ENCODE measurements at places on chromosomes 2 and 18.

GRCh38 chr18:8381821-8382459 lies 227.3 kb upstream of the RAB12 start:
- no peak for DNase-seq

- no peak for DNase-seq
These were observed 76.7 kb upstream of the SNTG2 start for GRCh38 chr2:873651-874580.

DNA sequence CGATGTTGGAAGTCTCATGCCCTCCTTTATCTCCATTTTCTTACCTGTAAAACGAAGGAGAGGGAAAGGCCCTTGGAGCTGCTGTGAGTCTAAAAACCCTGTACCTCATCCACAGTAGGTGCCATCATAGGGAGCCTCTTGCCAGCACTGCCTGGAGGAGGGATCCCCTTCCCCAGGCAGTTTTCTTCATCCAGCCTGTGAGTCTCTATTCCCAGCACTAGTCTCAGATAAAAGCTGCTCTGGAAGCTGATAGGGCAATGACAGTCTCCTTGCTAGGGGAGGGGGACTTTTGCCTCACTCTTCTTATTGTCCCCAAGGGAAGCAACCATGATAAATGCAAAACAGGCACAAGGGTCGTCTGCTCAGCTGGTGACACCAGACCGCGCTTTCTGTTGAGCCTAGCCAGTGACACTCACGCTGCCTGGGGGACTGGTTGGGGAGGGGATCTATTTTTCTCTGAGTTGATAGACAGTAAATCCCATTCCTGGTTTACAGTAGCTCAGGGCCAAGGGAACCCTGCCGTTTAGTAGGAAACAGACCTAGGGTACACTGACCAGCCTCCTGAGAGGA lies 139.5 kb upstream of the NABP1 start:
- no peak for DNase-seq

DNA sequence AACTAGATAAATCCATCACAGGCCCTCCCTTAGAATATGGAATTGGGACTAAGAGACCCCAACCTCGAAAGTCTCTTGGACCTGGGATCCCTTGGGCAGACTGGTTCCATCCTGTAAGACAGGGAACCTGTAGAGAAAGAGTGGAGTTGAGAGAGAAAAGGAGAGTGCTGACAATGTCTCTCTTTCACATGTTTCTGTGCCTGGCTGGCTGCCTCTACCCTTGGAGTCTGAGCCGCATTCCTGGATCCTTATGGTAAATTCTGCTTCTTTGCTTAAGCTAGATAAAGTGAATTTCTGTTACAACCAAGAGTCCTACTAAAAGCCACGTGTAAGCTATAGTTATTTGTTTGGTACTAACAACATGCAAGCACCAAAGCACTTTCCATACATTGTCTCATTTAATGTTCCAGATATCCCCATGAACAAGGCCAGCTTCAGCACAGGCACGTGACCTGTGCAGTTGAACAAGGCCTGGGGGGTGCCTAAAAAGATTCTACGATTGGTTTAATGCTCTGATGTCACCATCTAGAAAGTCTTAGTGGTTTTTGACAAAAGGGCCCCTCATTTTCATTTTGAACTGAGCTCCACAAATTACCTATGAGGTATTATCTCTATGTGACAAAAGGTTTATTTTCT lies 2.1 kb upstream of the PUM2 start:
- no peak for DNase-seq

DNA sequence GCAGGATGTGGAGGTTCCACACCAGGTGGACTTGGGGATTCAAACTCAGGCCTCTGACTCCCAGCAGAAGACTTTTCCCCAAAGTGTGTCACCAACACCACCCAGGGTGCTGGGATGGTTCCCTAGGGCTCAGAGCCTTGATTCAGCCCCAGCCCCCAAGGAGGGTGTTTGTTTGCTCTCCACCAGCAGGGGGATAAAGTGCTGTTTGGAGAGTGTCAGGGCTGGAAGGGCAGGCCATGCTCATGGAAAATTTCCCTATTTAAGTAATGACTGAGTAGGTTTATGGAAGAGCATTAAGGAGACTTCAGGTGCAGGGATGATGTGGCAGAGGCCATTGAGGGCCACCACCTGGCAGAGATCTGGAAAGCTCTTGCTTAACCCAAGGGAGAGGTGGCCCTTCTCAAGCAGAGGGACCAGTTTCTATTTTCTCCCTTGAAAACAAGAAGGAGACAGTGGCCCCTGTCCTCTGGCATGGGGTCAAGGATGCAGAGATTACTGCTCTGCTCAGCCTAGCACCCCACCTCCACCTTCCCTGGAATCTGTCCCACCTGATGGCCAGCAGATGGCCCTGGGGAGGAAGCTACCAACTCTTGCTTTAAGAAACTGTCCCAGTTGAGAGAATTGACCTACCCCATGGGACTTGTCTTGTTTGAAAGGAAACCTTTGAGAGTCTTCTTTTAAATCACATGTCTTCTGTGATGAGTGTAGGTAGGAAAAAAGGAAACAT lies 122.1 kb downstream of the ACOXL start:
- no peak for DNase-seq

GRCh38 chr2:54239427-54239826 lies 16.6 kb downstream of the TSPYL6 start:
- DNase-seq, result no peak

DNA sequence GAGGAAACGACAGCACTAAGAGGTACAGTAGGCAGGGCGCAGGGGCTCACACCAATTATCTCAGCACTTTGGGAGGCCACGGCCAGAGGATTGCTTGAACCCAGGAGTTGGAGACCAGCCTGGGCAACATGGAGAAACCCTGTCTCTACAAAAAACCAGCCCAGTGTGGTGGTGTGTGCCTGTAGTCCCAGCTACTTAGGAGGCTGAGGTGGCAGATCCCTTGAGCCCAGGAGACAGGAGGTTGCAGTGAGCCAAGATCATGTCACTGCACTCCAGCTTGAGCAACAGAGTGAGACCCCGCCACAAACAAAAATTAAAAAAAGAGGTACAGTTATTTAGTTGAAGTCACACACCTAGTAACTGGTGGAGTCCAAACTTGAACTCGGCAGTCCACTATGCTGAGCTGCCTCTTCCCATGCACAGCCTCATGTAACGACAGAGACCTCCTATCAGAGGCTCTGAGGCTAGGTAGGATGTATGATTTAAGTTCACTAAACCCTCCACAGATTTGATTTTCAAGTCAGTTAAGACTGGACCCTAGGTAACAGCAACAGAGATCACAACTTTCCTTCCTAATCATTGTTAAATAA lies 8.7 kb downstream of the STK17B start:
- DNase-seq, result no peak

Measured in activated CD4-positive, CD25-positive, alpha-beta regulatory T cell treated with anti-CD3 and anti-CD28 coated beads, Interleukin-2, amount 50 U/mL, for 16 hours (primary cell).